ENCODE measurements at places on chromosomes 16 and 17.

- no peak for ATAC-seq
Measured at GRCh38 chr16:57512296-57513001, 23.9 kb downstream of the CCDC102A start.

- ATAC-seq = no peak
Measured at GRCh38 chr17:36506831-36507230, 20.4 kb downstream of the ZNHIT3 start.

GRCh38 chr17:12631076-12631475 lies 34.6 kb upstream of the MYOCD start:
- ATAC-seq = no peak

DNA sequence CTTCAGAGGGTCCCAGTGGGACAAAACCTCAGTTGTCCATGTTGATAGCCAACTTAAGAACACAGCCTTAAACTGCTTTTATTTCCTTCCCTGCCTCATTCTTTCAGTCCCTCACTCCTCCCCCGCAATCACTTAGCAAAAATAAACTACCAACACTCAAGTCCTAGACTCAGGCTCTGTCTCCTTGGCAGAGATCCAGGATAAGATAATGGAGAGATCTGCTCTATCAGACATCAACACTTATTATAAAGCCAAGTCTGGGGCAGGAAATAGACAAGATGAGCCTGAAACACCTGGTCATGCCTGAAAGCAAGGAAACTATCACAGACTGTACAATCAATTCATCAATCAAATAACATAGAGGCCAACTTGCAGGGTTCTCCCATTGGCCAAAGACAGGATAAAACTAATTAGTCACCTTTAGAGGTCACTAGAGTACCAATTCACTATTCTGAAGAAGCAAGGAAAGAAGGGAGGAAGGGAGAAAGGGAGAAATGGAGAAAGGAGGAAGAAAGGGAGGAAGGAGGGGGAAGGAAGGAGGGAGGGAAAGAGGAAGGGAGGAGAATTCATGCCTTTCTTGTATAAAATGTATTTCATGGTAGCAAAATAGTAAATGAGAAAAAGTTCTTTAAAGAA lies 15.7 kb downstream of the HYDIN start:
- no peak for ATAC-seq

DNA sequence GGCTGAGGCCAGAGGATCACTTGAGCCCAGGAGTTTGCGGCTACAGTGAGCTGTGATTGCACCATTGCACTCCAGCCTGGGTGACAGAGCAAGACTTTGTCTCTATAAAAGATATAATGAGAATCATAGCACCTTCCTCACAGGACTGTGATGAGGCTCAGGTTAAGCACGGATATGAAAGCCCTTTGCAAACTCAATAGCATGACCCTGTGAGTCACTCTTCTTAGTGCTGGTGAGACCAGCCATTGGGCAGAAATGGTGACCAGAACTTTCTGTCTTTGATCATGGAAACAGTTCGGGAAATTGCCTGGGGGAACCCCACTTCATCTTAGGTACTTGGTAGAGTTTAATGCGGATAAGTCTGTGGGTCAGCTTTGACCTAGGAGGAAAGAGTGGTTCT lies 144.2 kb downstream of the PRKCB start:
- ATAC-seq = no peak

GRCh38 chr16:24652209-24652712 lies 77.2 kb upstream of the TNRC6A start:
- ATAC-seq = no peak

GRCh38 chr17:83075270-83075880 lies 4.0 kb upstream of the METRNL start:
- ATAC-seq = no peak

GRCh38 chr16:30985401-30986128 lies 558 bp downstream of the HSD3B7 start:
- peak; percentile 49 for ATAC-seq

- ATAC-seq = no peak
Measured at GRCh38 chr16:86662195-86662594, 83.8 kb downstream of the FOXL1 start.

- peak; percentile 26 for ATAC-seq
Measured at GRCh38 chr17:17837380-17837821, 615 bp upstream of the SREBF1 start.

All from gastroesophageal sphincter (tissue), 4 donors.